ENCODE measurements at places on chromosomes 7 and 10.

- DNase-seq: no peak
Measured at GRCh38 chr10:123042708-123043408, 34.1 kb downstream of the ACADSB start.

- no peak for DNase-seq
Measured at GRCh38 chr7:8379264-8379663, 54.1 kb upstream of the NXPH1 start.

DNA sequence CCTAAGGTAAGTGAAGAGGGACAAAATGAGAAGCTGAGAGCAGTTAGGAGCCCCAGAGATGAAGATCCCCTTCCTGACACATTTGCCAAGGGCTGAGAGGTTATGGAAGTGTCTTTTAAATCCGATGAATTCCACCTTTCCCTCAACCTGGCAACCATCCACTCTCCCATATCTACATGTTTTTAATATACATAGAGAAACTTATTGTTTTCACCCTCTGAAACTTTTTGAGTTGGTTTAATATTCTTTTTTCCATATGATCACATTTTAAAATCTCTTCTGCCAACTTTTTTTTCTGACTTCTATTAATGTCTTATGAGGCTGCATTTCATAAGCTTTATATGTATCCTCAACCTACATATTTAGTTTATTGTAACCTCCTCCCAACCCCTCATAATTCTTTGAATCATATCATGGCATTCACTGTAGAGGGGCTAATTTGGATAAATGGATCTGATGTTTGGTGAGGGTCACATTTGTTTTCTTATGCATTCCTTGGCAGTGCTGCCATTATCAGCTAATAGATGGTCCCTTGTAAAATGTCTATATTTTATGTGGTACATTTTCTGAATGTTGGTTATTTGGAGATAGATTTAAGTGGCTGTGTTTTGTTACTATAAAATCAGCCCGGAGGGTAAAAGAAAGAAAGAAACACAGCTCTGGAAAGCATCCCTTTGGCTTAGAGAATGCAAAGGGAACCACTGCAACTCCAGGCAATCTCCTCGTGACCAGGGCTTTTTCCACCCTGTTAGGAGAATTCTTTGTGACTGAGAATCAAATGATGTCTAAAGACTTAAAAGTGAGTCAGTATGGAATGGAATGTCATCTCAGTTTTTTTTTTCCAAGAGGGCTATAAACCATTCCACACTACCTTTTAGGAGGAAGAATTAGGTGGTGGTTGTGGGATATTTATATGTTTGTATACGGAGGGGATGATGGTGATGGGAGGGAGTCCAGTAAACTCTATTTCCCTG lies 334.4 kb downstream of the SUGCT start:
- DNase-seq: peak; percentile 79

GRCh38 chr10:100615908-100616307 lies 80.2 kb downstream of the HIF1AN start:
- DNase-seq: no peak

GRCh38 chr7:132480534-132480933 lies 95.7 kb downstream of the PLXNA4 start:
- no peak for DNase-seq

DNA sequence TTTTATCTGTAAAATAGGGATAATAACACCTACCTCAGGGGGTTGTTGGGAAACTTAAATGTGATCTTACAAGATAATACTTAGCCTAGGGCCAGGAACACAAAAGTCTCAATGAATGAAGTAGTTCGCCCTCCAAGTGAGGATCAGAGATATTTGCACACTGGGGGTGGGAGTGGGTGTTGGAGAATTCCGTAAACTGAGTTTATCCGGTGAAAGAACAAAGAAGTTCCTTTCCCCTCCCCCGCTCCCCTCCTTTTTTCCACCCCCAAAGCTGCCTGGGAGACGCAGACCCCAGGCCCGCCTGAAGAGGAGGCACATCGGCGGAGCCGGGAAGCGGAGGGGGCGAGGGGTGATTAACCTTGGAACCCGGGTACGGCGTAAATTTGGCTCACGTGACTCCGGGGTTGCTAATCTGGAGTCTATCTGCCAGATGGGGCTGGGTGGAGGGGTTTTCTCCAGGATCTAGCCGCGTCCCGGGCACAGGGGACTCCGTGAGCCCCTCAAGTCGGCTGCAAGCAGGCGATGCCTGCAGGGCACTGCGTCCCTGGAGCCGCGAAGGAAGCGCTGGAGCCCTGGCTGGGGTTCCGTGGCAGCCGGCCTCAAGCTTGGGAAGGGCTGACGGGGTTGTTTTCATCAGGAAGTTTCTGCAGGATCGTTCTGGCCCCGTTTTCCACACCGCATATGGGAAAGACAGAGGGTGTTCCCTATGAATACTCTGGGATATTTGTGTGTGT lies 1.4 kb upstream of the PODXL start:
- DNase-seq: no peak

DNA sequence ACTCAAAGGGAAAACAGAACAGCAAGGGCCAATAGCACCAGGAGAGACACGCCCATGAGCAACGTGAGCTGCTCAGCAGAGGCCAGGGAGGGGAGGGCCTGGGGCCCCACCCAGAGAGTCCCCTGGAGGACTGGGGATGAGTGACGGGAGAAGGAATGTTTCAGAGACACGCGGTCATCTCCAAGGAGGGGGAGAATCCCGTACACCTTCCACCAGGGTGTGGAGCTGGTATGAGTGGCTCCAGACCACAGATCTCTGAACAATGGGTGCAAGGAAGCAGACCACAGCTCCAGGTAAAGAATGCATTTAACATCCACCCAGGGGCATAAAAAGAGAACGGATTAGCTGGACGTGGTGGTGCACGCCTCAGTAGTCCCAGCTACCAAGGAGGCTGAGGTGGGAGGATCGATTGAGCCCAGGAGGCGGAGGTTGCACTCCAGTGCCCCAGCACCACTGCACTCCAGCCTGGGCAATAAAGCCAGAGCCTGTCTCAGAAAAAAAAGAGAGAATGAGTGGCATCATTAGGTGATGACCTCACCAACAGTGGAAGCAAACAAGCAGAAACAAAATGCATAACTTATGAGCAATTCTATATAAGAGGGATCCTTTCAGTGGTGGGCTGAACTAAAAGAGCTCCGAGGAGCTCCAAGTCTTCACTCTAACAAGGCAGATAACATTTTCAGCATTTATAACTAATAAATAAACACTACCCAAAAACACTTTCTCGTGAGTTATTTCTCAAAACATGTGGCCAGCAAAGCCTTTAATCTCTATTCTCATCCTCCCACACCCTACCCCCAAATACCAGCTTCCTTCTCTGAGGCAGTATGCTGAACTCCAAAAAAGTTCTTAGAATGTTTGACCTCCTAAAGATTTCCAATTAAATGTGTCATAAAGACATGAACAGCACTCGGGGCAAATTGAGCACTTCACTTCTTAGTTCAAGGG lies 12.5 kb downstream of the PSAP start:
- DNase-seq: no peak

DNA sequence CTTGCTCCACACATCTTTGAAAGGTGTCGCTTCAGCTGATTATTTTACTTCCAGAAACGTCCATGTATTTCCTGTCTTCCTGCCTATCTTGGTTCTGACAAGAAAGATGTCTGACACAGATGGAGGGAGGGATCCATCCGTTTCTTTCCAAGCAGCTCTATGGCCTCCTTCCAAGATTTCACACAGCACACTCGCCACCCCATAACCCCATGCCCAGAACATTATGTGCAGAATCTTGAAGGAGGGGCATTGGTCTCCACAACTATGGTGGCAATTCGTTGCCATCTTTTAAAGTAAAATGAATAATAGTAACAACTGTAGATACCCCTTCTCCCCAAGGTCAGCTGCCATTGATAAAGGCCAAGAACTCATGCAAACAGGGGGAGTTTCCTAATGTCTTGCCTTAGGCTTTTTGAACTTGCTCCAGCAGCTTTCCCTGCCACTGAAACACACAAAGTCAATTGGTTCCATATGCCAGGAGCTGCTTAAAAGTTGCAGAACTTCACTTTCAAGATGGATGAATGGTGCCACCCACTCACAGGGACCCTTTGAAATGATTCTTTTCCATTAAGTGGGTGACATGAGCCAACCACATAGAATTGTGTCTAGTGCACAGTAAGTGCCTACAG lies 60.0 kb downstream of the VSTM4 start:
- peak; percentile 21 for DNase-seq

- DNase-seq: peak; percentile 81
Measured at GRCh38 chr10:127922675-127923366, 15.9 kb downstream of the PTPRE start.

DNA sequence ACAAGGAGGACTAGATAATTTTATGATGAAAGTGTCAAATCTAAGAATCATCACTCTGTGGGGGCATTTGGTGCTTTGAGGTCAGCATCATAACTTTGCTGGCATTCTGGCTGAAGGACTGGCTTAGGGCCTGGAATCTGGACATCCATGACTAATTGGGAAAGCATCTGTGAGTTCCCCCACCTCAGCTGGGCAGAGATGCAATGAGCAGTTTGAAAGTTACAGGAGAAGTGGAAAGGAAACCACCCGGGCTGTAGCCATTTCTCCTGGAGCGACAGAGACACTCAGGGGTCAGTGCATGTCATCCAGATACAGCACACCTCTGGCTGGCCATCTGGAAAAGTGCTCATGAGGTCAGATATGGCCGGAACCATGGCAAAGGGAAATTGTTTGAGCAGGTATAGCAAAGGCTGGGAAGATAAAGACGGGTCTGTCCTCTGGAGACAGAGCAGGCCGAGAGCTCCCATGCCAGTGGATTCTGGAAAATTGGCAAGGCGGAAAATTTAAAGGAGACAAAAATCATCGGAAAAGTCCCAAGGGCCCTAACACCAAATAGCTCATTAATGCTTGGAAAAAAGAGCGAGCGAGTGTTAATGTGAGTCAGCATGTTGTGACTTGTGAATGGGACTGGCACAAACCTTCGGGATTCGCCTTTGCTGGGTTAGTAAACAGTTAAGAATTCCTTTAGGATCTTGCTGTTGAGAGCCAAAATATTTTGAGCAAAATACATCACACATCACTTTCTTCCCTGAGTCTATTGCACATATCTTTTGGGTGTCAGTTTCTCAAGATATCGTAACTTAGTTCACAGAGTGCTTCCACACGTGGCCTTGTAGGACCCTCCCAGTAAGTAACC lies 188.4 kb upstream of the AGK start:
- peak; percentile 35 for DNase-seq

- DNase-seq: no peak
Measured at GRCh38 chr10:71276873-71277272, 42.2 kb upstream of the SLC29A3 start.

- DNase-seq: no peak
Measured at GRCh38 chr10:4651404-4652037, 174.5 kb upstream of the AKR1E2 start.

DNA sequence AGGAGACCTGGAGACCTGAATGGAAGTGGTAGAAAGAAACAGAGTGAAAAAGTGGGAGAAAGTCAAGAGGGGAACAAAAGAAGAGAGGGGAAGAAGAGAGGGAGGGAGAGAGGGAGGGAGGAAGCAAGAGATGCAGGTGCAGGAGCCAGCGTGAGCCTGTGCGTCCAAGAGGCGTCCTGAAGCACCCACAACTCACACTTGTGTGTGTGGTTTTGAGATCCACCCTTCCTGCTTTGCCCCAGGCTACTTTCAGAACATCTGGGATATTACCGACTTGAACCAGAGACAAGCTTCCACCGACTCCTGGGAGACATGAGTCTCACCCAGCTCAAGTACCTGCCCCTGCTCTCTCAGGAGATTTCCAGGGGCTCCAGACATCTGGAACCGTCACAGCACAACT lies 9.8 kb downstream of the AFAP1L2 start:
- DNase-seq: no peak

DNA sequence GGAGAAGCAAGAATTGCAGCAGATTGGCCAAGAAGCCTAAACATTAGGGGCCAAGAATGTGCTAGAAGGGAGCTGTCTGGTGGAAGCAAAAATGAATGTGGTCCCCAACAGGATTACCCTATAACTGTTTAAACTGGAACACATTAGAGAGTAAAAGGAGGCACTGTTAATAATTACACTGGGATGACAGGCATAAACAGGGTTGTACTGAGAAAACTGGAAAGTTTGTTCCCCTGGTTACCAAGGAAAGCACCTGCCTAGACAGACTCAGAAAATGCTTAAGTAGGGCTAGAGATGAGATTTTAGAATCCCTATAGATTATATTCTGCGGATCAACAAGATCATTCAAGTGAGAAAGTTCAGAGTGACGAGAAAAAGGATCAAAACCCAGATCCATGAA lies 100.8 kb downstream of the CTTNBP2 start:
- no peak for DNase-seq

DNA sequence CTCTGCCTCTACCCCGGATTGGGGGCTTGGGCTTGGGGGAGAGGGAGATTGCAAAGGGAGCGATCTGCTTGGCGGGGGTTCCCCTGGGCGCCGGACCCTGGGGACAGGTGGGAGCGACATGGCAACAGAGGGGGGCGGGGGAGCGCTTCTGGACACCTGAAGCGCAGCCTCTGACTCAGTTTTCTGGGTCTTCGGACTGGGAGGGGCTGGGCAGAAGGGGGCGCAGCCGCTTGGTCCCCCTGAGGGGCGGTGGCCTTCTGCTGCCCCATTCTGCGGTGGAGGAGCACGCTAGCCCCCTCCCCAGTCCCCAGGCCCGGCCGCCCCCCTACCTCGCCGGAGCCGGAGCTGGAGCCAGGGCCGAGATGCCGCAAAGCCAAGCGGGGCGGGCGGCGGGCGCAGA lies 380 bp downstream of the NAT16 start:
- DNase-seq: no peak

DNA sequence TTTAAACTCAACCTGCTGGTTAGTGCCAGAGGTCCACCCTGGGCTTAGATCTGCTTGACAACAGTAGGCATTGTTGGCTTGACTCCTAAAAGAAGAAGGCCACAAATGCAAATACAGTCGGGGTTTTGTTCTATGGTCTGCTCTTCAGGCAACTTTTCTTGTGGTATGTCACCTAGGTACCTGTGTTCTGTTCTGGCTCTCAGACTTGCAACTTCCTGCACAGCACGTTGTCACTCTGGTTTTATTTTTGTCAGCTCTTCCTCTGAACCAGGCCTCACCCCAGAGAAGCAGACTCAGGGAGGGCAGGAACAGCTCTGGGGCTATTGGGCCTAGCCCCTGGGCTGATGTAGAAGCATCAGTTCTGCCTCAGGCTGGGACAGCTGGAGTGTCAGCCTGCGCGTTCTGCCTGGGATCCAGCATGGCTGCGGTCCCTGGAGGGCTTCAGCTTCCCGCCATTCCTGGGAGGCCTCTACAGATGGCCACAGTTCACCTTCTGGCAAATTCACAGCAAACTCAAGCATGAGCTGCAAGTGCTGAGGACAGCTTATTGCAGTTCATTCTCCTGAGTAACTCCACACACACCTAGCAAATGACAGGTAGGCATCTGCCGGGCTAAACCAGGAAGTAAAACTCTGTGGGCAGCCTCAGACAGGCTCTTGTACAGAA lies 11.0 kb upstream of the PDCD4 start:
- DNase-seq: no peak

- no peak for DNase-seq
Measured at GRCh38 chr10:67969875-67970274, 85.4 kb downstream of the SIRT1 start.

GRCh38 chr10:29142516-29143314 lies 146.2 kb upstream of the LYZL1 start:
- DNase-seq: no peak

Measured in GM04504 (cell line).